Fibroblast of villous mesenchyme (primary cell): ENCODE measurements at places on chromosomes 3 and 15. TPM values are rescaled to one million over a fixed set of nuclear protein-coding genes. Genes with fewer than 3 reads are reported as not detected.

The SRGAP3 gene
- 2.9 and 3.5 TPM in 2 replicates for total RNA-seq

The TNK2 gene
- total RNA-seq = 8.4 and 12.1 TPM in 2 replicates

The NDN gene
- total RNA-seq = 35.1 and 51.0 TPM in 2 replicates

The MAP1A gene
- 60.9 and 65.7 TPM in 2 replicates for total RNA-seq

The GRIP2 gene
- 0.64 and 1.7 TPM in 2 replicates for total RNA-seq

The FGF7 gene
- 75.7 and 369 TPM in 2 replicates for total RNA-seq
